ENCODE measurements at places on chromosomes 4 and X. TPM values are rescaled to one million over a fixed set of nuclear protein-coding genes. Genes with fewer than 3 reads are reported as not detected.

The RAB39B gene
- 14.7 TPM for total RNA-seq

The PHKA1 gene
- total RNA-seq = 1.6 TPM

The GASK1B gene
- not detected for total RNA-seq

The CT45A5 gene
- total RNA-seq = 0.58 TPM

The JADE1 gene
- 29.6 TPM for total RNA-seq

The REELD1 gene
- total RNA-seq = not detected

The MAPK10 gene
- total RNA-seq = not detected

The SMIM10 gene
- total RNA-seq = 0.35 TPM

The UGT2B15 gene
- total RNA-seq = not detected

The PGAM4 gene
- total RNA-seq = not detected

The PAGE1 gene
- total RNA-seq = not detected

The PRRG3 gene
- total RNA-seq = not detected

The TLR6 gene
- total RNA-seq = 5.4 TPM

The PLXNB3 gene
- 0.58 TPM for total RNA-seq

The GJB1 gene
- total RNA-seq = not detected

The CT45A1 gene
- total RNA-seq = not detected

The PRICKLE3 gene
- 20.3 TPM for total RNA-seq

The PDE5A gene
- 0.81 TPM for total RNA-seq
